ENCODE measurements at places on chromosomes 16 and 17. TPM values are rescaled to one million over a fixed set of nuclear protein-coding genes. Genes with fewer than 3 reads are reported as not detected.

DNA sequence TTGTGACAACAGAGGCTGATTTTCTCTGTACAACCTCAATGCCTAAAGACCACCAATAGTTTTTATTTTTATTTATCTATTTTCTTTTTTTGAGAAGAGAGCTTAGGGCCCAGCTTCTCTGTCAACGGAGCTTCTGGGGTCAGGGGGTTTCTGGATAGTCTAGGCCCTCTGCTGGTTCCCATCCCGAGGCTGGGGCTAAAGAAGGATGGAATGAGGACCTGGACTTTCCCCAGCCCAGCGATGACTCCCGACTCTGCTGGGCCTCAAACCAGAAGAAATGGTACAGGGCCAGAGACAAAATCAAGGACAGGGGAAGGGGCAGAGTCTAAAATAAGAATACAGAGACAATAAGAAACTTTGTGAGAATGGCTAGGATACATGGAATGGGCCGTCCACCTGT is 5.7 kb upstream of the TSPOAP1 start:
- no peak for DNase-seq

GRCh38 chr17:8147141-8147804 is 4.9 kb downstream of the PER1 start:
- no peak for DNase-seq

DNA sequence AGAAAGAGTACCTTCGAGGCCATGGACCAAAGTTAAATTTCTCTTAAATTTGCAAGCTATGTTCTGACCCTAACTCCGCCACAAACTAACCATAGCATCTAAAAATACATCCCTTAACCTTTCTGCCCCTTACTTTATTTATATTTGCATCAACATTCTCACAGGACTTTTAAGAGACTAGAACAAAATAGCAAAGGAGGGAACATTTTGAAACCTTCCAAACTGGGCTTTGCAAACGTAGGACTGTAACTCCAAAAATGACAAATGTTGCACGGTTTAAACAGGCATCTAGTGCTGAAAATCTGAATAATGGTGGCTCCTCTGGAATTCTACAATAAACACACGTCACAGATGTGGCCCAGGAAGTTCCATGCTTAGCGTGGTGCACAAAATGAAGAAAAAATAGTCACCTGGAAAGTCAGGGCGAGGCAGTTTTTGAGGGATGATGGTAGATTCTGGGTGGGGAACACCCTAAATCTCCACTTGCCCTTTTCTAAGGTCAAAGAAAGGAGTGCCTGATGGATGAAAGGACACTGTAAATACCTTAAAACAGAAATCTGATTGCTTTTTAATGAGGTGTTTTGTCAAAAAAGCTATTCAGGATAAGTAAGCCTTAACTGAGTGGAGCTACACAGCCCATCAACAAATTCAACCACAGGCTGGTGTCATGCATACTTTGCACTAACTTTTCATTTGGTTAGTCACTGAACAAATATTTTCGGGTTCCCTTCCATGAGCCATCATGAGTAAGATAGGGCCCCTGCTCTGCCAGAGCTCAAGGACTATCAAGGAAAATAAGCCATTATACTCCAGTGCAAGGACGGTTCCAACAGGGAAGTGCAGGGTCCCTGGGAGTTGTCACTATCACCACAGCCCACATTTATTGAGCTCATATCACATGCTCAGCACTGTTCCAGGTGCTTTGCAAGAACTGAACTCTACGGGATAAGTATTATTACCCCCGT is 21.2 kb downstream of the ARHGAP17 start:
- no peak for DNase-seq

DNA sequence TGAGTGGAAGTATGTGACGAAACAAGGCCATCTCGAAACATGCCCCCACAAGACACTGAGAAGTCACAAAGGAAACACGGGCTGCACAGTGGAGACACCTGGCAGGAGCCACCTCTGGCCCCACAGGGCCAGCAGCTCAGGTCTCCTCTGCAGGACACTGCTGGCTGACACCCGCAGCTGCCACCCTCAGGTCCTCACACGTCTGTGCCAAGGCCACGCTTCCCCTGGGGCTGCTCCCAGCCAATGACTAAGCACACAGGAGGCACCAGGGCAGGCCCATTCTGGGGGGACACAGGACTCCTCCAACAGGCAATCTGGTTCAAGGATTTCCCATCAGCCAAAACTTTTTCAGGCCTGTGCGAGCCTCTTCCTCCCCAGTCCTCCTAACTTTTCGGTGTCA is 36.4 kb downstream of the MBTPS1 start:
- DNase-seq, result no peak

Gene ZSCAN10
- total RNA-seq, result 0.37 TPM

Gene PRSS27
- 1.9 TPM for total RNA-seq

Gene CACNA1H
- total RNA-seq, result 2.0 TPM

Measured in activated naive CD8-positive, alpha-beta T cell treated with anti-CD3 and anti-CD28 coated beads, Interleukin-2, amount 10 ng/mL, durations not matched to agents 7 days and 5 days (primary cell).